ENCODE measurements at places on chromosomes 1 and 21.

DNA sequence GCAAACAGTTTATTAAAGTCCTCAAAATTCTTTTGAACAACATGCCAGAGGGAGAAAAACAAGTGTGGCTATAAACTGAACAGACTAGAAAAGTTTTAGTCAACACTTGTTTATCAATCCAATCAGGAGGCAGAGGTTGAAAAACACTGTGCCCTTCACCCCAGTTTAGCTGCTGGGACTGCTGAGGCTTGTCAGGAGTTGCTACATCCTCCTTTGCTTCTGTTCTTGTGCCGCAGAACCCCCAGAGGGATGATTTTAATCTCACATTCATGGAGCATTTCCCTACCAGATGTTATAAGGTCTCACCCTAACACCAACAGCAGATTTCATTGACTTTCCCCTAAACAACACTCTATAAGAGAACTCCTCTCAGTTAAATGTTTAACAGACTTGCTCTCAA is 321.2 kb downstream of the VAV3 start:
- no peak for DNase-seq

DNA sequence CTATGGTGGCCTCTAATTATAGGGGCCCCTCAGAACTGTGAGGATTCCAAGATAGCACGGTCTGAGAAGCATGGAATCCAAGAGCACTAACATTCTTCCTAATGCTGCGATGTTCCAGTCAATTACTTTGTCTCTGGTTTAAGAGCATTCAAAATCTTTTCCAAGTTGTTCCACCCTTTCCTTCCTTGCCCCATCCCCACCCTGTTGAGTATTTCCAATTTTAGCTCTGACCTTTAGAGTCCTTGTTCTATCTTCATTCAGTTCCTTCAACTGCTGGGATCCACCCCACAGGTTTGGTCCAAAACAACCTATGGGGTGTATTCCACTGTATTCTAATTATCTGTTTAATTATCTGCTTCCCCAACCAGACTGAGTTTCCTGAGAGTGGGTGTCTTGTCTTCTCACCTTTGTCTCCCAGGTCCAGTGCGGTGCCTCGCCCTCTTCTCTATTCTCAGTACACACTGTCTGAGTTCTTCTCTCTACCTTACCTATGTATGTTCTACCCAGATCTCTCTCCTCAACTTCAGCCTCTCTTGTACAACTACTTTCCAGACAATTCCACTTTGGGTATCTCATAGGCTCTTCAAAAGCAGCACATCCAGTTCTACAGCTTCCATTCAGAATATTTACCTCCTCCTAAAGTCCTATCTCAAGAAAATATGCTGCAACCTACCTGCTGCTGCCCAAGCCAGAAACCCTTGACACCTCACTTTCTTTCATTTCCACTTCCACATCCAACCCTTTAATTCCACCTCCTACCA is 25.0 kb upstream of the BCL9 start:
- no peak for DNase-seq

DNA sequence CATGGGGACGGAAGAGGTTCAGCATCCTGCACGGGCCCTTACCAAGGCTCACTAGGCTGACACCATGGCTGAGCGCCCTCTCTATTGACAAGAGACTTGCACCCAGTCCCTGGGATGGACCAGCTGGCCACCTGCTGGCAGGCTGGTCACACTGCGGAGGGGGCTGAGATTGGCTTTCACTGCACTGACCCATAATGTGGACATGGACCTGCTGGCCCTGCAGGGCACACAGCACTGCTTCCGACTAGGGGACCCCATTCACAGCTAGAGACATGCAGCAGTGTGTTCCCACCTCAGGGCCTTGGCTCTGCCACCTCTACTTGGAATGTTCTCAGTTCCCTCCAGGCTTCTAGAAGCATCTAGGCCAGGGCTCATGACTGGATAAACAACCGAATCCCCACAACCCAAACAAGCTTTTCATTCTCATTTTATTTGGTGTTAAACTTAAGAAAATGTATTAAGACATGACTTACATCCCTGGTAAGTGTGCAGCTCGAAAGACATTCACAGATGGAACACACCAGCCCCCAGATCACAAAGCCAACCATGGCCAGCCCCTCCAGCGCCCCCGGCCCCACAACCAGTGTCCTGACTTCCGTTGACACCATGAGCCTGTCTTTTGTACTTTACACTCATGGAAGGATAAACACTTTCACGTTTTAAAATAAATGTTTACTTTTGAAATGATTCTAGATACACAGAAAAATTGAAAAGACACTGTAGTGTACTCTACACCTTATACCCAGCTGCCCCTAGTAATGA is 9.3 kb upstream of the SRARP start:
- no peak for DNase-seq

- DNase-seq, result no peak
These were observed 196.6 kb upstream of the HMCN1 start for GRCh38 chr1:185537596-185537995.
